NCI-H446 treated with DMSO at 0.1 percent for 48 hours (cell line): ENCODE measurements at places on chromosomes 5 and 9.

- no peak for DNase-seq
These were observed 36.7 kb upstream of the FUBP3 start for GRCh38 chr9:130542457-130543228.

DNA sequence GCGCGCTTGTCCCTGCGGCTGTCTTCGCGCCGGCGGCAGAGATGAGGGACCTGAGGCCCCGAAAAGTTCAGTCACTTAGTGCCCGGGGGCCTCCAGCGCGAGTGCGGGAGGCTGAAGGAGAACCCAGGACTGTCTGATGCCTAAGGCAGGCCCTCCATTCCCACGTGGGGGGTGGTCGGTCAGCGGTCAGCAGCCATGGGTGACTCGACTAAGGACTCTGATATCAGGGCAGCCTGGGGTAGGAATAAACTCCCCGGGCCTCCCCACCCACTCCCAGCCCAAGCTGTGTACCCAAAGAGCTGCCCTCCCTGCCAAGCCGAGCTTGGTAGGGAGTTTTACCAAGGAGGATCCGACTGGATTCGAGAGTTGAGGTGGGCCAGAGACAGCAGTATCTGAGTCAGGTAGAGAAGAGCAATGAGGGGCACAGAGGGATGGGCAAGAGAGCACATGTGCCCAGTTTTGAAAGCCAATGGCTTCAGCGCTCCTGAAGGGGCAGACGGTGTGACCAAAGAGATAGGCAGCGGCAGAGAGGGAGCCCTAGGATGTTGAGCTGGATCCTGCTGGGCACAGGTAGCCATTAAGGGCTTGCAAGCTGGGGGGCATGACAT, 787 bp downstream of the FGFR4 start:
- no peak for DNase-seq

DNA sequence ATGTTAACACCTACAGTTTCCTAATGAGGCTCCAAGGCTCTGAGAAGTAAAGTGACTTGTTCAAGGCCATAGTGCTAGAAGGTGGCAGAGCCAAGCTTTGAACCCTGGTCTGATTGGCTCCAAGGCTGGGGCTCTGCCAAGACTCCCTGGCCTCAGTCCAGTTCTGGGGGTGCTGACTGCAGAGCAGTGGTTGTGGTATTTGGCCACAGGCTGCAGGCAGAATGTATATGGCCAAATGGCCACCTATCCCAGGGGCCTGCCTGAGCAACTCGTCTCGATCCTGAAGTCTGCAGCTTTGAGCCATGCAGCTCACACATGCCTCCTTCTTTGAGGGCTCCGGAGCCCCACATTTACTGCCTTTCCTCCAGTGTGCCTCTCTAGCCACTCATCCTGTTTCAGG, 9.7 kb upstream of the NEK6 start:
- DNase-seq = peak; percentile 35

DNA sequence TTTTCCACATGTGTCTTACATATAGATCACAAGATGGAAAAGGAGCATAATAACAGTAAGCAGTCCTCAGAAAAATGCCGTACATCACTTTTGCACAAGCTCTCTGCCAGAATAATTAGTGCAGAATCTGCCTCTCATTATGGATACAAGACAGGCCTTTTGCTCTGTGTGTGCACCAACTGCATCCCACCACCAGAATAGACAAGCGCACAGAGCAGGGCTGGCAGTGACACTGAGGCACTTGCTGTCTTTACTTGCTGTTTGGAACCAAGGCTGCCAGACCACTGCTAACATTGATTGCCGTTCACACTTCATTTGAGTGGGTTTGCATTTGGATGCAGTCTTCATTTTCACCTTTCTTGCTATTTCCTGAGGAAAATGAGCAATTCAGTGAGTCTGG, 741.3 kb downstream of the TLE1 start:
- DNase-seq = no peak

- no peak for DNase-seq
These were observed 60.3 kb upstream of the EPB41L4B start for GRCh38 chr9:109381011-109381729.

DNA sequence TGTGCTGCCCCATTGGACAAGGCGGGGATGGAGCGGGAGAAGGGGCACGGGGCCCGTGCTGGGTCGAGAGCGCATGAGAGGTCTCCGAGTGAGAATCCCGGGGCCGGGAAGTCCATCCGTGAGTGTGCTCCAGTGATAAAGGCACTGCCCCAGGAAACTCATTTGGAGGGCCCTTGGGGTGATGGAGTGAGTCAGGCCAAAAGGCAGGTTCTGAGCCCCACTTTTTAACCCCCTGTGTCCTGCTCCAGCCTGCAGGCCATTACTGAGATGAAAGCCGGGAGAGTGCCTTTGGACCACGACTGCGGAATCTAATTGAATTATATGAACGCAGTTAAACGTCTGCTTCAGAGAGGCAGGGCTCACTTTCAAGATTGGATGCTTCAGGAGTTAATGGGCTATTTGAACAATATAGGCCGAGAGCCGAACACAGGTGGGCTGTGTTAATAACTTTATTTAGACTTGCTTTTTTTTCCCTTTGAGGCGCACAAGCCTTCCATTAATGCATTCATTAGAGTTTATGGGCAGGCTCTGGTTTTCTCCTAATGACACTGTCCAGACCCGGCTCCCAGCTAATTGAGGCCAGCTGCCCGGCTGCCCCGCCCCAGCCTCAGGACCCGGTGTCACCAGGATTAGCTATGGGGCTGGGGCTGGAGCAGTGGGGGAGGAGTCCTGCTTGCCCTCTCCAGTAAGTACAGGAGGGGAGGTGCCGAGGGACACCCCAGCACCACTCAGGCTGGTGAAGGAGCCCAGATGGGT, 79.1 kb upstream of the LMX1B start:
- no peak for DNase-seq

DNA sequence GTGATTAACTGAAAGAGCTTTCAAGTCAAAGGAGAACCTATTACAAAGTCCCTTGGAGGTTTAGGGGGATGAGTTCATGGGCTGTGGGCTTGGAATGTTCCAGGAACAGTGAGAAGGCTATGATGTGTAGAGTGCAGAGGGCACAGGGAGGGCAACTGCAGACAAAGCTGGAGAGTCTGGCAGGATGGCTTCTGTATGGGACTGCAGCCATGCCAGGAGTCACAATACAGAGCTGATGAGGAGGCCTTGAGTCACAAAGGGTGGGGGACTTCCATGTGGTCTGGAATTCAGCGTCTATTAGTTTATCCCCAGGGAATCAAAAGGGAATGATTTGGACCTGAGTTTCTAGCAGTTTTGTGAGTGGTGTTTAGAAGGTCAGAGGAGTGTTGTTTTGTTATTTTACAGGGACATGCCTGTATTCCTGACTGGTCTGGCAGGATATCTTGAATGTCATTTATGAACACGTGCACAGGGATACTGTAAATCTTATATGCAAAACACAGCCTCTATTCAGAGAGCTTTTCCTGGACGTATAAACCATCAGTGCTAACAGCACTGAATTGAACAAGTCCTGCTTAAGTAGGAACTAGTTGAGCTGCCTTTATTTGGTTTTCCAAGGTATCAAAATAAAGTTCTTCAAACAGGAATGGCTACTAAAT, 14.3 kb upstream of the TEK start:
- no peak for DNase-seq

DNA sequence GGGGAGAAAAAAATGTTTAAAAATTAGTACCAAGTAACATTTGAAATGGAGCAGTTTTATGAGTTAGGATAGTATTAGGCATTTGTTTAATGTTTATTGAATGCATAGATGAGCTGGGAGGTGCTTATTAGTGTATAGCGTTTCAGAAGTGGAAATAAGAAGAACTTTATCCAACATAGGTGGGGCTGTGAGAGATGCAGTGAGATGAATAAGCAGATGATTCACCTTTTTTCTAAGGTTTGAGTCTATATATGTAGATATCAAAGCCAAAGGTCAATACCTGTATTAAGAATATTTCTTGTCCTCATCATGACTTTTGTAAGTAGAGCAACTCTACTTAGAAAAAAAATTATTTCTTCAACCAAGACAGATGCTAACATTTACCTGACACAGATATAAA, 54.6 kb upstream of the POU4F3 start:
- DNase-seq = no peak

DNA sequence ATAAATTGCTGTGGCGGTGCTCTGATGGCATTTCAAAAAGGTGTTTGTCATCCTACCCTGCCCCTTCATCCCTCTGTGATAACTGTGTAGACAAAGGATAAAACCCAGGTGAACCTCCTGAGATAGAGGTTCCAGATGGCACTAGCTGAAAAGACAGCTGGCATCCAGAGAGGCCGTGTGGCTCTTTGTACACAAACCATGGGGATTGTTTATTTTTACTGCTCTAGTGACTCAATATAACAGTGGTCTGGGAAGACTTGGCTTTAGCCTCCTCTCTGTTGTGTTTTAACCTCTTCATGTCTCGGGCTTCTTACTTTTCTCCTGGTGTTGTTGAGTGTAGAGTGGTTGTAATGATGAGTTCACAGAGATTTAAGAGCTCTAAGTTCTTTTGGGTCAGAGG, 48.8 kb downstream of the SH3GL2 start:
- peak; percentile 93 for DNase-seq

- DNase-seq = no peak
These were observed 67.0 kb downstream of the CETN3 start for GRCh38 chr5:90342576-90342975.
